ENCODE measurements at places on chromosomes 6 and 20.

- DNase-seq: no peak
Observed at GRCh38 chr6:115544765-115545671, 515.7 kb downstream of the FRK start.

GRCh38 chr6:49225471-49225870, 237.6 kb downstream of the MMUT start:
- DNase-seq: no peak

DNA sequence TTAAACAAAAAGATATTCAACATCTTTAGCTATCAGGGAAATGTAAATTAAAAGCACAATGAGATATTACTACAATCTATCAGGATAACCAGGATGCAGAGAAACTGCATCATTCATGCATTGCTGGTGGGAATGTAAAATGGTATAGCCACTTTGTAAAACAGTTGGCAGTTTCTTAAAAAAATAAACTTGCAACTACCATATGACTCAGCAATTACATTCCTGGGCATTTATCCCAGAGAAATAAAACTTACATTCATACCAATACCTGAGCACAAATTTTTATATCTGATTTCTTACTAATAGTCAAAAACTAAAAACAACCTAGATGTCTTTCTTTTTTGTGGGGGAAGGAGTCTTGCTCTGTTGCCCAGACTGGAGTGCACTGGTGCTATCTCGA, 190.3 kb upstream of the TAB2 start:
- no peak for DNase-seq

- no peak for DNase-seq
Observed at GRCh38 chr20:48360342-48360975, 467.3 kb downstream of the PREX1 start.

DNA sequence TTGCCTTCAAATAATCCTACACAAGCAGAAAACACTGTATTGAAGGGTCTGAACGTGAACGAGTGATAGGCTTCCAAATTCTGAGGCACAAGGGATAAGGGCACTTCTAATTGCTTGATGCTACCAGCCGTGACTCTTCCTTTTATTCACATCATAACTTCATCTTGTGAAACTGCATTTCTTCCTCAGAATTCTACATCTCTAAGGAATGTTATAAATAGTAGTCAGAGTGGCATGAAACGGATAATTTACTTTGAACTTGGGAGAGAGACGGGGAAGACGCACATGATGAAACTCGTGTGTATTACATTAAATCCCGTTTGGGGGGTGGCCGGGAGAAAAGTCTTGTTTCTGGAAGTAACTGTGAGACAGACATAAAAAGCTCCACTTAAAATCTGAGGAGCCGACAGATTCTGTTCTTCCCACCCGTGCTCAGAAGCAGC, 754 bp downstream of the HDDC2 start:
- DNase-seq: no peak

GRCh38 chr6:139109558-139109957, 25.3 kb upstream of the HECA start:
- DNase-seq: no peak

DNA sequence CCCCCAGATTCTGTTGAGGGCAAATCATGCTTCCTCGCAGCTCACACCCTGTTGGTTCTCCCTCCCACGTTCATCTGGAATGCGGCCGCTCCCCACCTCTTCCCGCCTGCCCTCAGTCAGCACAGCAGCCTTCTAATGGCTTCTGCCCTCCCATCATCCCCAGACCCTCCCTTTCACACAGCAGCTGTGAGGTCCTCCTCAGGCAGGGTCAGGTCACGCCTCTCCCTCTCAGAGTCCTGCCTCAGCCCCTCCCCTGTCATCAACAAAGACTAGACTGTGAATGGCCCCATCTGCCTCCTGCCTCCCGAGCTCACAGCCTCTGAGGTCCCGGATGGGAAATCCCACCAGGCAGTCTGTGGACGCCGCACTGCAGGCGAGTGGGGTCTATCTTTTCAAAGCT, 7.9 kb upstream of the BHLHE23 start:
- no peak for DNase-seq

Data from stimulated activated CD8-positive, alpha-beta memory T cell treated with anti-CD3 and anti-CD28 coated beads, Interleukin-15, amount 100 ng/mL, for 4 hours (primary cell).